ENCODE measurements at places on chromosomes 2 and 18.

- DNase-seq = no peak
Measured at GRCh38 chr2:16100006-16100405, 159.7 kb downstream of the MYCN start.

GRCh38 chr2:7646661-7647060 lies 729.4 kb downstream of the RNF144A start:
- DNase-seq = no peak

DNA sequence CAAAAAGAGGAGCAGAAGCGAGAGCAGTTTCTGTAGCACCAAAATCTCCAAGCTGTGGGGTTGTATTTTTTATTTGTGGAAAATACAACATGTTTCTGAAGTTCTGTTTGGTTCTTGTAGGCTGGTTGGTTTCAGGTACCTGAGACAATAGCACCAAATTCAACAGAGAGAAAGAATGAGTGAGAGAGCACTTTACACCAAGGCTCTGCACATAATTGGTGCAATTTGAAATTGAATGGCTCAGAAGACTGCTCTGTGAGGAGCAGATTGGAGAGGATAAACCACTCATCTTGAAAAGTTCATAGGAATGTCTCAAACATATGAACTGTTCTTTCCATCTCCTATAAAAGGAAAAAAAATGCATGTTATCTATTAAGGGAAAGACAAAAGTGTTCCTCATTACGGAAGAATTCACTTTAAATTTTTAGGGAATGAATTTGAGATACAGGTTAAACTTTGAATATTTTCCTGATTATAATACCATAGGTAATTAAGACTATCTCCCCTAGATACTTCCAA lies 175.1 kb downstream of the ATAD2B start:
- no peak for DNase-seq

GRCh38 chr2:126881591-126881990 lies 17.1 kb upstream of the TEX51 start:
- no peak for DNase-seq

DNA sequence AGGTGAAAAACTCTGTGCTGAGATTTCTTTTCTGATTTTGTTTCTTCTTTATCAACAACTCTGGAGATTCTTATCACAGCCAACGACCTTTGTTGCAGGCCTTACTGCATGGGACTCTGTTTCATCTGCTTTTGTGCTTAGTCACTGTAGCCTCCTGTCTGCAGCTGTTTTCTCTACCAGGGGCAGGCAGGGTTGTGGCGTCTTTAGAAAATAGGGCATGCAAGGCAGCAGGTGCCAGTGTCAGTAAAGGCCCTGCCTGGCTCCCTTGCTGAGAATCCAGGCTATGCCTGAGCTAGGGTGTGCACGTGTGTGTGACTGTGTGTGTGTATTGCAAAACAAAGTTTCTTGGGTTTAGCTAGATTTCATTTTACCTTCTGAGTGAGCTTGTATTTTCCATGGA lies 14.6 kb upstream of the SLC9A2 start:
- DNase-seq = no peak

- peak; percentile 19 for DNase-seq
Measured at GRCh38 chr2:12556762-12557161, 160.0 kb upstream of the TRIB2 start.

DNA sequence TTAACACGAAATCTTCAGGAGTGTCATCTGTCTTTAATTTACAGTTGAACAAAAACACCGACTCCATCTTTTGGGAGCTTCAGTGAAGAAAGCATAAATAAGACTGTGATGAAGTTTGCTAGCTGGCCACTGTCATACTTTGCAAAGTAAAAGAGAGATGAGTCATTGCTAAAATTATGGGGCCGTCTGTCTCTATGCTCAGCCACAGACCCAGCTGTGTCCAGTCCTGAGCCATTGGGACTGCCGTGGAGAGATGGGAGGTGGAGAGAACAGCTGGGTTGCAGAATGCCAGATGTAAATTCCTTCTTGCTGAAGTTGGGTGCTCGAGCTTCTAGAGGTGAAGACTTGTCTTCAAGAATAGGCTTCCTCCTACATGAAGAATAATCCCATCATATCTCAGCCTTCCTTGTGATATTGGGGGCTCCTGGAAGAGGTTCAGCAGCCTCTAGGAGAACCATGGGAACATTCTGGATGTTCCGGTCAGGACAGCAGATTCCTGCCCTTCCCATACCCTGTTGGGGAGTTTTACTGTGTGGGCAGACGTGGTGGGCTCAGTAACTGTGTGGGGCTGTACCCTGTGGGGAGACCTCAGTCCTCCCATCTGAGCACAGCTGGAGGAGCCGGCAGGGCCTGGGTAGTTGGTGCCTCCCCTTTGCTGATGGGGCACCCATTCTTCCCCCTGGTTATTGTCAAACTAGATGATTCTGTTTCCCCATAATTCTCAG lies 71.1 kb downstream of the LDLRAD4 start:
- no peak for DNase-seq

- DNase-seq = no peak
Measured at GRCh38 chr2:3505771-3506170, 13.6 kb downstream of the ADI1 start.

- no peak for DNase-seq
Measured at GRCh38 chr2:235860871-235861270, 307.3 kb downstream of the GBX2 start.

DNA sequence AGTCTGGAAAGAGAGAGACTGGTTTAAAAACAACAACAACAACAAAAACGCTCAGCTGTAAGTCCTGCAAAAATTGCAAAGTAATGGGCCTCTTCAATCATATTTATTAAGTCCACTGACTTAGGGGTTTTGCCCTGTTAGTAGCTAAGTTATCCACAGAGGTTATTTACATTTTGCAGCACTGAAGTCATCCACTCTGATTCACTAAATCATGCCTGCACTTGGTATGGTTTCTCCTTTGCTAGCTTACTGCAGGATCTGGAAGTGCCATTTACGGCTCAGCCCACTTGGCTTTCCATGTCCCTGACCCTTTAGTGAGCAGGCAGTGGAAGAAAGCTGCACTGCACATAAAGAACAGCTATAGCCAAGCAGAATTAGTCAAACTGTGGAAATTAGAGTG lies 484.4 kb downstream of the NRXN1 start:
- no peak for DNase-seq

GRCh38 chr2:112162956-112163355 lies 24.8 kb downstream of the FBLN7 start:
- DNase-seq = no peak

- no peak for DNase-seq
Measured at GRCh38 chr2:238801791-238802190, 46.1 kb upstream of the TWIST2 start.

DNA sequence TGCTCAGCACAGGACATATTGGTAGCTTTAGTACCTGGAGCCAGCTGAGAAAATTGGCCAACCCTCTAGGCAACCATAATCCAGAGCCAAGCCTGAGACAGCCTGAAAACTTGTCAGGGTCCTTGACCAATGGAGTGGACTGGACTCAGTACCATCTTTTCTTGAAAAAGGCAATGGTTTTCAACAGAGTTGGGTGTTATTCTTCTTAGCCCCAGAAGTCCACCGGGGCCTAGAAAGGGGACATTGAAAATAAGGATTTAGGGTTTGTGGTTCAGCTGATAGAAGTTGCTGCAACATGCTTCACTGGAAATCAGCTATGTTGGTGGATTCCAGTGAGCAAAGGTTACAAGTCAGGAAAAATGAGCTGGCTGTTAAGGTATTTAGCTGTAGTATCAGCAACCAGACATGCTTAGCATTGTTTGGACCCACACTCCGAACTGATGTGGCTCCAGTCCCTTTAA lies 22.1 kb upstream of the CNOT11 start:
- no peak for DNase-seq

GRCh38 chr2:213089438-213089837 lies 62.0 kb downstream of the IKZF2 start:
- DNase-seq = no peak

DNA sequence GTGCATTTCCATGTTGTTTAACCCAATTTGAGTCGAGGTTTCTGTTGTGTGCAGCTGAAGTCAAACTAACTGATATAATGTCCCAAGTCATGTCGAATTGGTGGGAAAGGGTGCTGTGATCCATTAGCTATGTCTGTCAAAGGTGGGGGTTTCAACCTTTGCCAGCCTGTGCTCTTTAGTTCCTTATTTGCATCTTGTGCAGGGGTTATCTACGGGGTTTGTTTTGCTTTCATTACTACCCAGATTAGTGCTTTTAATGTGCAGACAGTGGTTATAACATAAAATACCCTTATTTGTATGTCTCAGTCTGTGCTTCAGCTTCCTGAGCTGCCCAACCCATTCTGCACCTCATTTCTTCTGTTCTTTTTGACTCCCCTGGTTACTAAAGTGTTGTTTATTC lies 271.9 kb upstream of the CXCR4 start:
- DNase-seq = no peak

GRCh38 chr2:182784777-182785176 lies 68.7 kb downstream of the DNAJC10 start:
- no peak for DNase-seq

- no peak for DNase-seq
Measured at GRCh38 chr2:20218331-20219320, 6.3 kb downstream of the SDC1 start.

DNA sequence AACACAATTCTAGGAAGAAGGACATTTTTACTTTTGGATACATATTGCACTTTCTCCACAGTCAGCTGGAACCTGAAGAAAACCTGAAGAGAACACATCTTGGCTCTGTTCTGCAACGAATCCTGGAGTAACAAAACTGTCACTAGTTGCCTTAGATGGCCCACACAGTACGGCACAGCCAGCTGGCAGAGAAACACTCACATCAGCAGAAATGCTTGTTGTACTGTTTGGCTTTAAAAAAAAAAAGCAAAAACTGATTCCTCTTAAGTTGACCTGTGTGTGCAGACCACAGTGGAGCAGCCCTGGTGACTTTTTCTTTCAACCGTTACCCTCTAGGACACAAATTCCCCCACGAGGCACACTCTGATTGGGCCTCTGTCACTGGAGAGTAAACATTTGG lies 152.3 kb upstream of the TWIST2 start:
- DNase-seq = no peak
